Hematopoietic multipotent progenitor cell (in vitro differentiated cells): ENCODE measurements at places on chromosomes 7 and 10. TPM values are rescaled to one million over a fixed set of nuclear protein-coding genes. Genes with fewer than 3 reads are reported as not detected.

Gene FAM25C
- total RNA-seq, result not detected

Gene HOXA6
- 40.1 TPM for total RNA-seq

Gene EPHA1
- total RNA-seq, result 6.2 TPM

Gene HYAL4
- total RNA-seq, result not detected

DNA sequence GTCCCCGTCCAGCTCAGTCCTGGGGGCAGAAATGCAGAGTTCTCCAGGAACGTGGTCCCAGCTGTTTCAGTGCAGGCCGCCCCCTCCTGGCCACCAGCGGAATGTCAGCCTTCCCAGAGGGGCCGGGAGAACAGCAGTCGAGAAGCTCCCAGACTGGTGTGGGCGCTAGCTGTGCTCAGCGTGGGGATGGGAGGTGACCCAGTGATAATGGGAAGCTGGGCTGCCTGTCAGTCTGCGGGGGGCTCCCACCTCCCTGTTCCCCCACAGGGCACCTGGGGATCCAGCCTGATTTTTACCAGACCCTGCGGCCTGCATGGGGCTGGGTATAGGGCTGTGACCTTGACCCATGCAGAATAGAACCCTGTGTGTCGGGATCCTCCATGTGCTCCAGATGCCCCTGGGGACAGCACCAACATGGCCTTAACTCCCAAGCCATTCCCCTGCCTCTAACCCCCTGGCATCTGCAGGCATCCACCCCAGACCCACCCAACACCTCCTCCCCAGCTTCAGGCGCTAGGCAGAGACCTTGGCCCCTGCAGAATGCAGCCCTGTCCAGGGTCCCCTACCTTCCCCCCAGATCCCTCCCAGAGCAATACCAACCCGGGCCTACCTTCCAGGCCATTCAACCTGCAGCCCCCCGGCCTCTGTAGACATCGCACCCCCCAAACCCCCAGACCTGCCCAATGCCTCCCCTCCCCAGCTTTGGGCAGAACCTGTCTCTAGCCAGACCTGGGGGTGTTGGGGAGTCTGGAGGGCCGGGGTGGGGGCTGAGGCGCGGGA lies 880 bp upstream of the ELN start:
- DNase-seq, result peak; percentile 69

DNA sequence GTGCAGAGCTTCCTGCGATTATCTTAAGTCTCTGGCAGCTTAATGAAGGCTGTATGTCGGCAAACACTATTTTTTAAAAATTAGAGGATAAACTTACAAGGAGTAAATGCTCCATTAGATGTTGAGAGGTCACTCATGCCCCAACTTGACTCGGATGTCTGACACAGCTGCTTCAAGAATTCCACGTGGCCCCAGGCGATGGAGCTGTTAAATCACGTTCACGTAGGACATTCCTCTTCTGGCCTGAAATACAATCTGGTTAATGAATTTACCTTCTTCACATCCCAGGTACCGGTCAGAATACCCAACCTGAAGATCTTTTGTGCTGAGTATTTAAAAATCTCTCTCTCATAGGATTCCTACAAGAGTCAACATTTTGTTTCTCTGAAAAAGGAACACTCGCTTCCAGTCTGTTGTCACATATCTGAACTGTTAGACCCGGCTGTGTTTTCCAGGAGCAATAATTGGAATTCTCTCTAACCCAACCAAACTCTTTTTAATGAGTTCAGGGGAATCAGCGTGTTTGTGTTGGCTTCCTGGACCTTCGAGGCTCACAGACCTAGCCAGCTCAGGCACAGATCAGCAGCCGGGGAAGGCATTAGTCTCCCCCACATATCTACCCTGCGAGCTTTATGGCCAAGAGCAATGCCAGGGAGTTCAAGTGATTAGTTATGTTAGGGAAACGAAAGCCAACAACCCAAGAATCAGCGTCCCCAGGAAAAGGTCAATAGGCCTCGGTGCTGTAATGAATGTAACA lies 284.9 kb downstream of the FGFR2 start:
- no peak for DNase-seq
